Anterior cingulate cortex (tissue), 58 donors: ENCODE measurements at places on chromosomes 6 and 20.
A peak's percentile ranks its signal among the peaks of the same experiment; 100 is the strongest.

- no peak for DNase-seq
Measured at GRCh38 chr6:153149891-153150290, 18.8 kb upstream of the RGS17 start.

GRCh38 chr6:166686317-166686716 lies 59.3 kb upstream of the RPS6KA2 start:
- DNase-seq = no peak

DNA sequence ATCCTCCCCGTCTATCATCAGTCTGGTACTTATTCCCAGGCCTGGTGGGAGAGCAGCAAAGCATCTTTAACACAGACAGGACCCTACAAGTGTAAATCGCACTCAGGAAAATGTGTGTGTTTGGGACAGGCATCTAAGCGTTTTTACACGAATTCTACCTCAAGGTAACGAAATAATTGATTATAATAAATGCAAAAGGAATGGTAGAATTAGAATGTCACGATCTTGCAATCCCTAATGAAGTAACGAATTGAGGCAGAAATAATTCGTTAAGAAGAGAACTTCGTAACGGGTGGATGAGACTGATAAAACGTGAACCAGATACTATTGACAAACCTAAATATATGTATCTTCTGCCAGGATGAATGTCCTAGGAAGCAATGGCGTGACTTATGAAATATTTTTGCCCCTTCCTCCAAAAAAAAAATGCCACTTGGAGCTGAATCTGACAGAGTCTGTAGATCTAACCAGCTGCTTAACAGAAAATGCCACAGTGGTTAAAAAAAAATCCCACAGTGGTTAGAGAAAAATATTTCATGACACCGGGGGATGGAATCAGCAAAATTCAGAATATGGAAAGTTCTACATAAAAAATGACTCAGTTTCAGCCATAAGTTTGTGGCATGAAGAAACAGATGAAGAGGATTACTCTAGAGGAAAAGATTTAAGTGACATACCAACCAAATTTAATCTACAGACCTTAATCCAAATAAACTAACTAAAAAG lies 68.7 kb downstream of the F13A1 start:
- no peak for DNase-seq

GRCh38 chr20:63854766-63855362 lies 6.4 kb upstream of the ABHD16B start:
- no peak for DNase-seq

- no peak for DNase-seq
Measured at GRCh38 chr6:167153521-167153959, 4.2 kb downstream of the GPR31 start.

DNA sequence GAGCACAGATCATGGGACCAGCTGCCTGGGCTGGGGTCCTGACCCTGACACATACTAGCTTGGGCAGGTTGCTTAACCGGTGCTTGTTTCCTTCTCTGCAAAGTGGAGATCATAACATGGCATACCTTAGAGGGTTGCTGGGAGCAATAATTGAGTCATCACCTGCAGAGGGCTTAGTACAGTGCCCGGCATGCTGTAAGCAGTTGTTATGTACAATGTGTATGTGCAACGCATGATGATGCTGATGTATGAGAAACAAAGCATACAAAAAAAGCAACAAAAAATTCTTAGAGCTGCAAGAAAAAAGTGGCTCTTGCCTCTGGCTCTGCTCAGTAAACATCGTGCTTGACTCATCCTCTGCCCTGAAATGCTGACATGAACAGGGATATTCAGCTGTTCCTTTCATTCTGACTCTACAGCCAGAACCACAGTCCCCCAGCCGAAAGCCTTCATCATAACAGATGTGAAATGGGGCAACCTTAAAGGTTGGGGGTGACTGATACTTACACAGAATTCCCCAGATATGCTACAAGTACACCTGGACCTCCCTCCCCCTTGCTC lies 91.7 kb downstream of the CLIC5 start:
- DNase-seq = no peak

- DNase-seq = no peak
Measured at GRCh38 chr6:158460602-158461169, 99.2 kb upstream of the TMEM181 start.

DNA sequence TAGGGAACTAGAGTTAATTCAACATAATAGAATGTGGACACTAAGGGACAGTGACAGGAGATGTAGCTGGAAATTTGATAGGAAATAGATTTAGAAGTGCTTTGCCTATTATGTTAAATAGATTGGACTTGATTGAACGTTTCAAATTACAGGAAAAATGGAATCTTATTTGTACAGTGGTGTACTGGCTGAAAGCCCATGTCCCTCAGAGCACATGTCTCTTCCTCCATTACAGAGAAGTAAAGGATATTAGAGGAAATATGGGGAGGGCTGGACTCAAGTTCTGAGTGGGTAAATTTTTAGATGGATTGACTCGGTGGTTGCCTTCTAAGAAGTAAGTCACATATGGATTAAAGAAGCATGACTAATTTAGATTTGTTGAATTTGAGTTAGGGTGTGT lies 11.4 kb downstream of the PKIB start:
- DNase-seq = no peak

DNA sequence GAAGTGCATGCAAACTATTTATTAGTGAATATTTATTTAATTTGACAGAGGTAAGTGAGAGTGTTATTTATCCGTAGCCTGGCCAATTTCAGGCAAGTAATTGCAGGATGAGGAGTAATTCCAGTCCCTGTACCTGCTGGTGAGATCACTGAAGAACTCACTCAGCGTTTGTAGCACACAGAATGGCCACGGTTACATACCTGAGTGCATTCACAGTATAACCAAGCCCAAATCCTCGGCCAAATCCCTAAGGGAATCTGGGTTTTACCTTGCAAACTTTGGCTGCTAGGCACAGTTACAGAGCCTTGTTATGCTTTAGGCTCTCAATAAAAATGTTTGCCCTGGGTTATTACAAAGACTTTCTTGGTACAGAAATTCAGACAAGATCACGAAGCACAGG lies 93.3 kb downstream of the KCNQ5 start:
- DNase-seq = no peak

DNA sequence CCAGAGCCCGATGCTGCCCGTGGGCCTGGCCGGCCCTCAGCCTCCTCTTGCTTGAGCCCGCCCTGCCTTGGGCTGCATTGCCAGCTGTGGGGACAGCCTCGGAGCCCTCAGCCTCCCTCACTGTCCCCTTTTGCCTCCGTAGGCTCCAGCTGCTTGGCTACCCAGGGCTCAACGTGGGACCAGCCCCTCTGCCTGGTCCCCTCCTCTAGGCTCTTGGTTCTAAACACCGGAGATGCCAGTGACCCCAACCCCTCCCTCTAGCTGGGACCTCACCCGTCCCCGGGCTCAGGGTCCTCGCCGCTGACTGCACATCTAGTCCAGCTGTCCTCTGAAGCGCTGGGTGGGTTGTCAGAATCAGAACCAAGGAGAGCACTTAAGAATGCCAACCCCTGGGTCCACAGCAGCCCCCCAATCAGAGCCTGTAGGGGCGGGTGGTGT lies 345.2 kb downstream of the ZFAND3 start:
- no peak for DNase-seq

DNA sequence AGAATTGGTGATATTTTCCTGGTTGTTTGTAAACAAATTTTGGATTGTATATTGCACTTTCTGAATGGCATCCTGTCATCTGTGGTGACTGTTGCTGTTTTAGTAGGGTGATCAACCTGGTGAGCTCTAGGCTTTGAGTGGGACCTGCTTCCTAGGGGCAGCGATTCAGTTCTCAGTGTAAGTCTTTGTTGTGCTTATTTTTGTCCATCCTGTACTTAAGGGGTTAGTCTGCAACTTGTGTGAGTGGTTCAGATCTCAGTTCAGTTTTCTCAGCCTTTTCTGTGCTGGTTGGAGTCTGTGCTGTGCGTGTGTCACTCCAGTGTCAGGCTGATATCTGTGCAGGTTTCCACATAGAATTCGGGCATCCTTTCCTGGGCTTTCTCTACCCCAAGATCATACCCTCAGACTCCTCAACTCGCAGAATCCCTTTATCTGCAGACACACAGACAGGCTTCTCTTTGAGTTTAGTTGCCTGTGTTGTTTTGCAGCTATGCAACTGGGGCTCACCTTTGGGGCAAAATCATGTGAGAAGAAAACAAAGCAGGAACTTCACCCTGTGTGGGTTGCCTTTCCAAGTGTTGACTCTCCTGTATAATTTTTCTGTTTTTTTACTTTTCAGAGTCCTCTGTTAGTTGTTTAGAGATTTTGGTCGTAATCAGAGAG lies 177.7 kb downstream of the FARS2 start:
- no peak for DNase-seq

- no peak for DNase-seq
Measured at GRCh38 chr6:139905404-139906052, 531.1 kb upstream of the CITED2 start.

DNA sequence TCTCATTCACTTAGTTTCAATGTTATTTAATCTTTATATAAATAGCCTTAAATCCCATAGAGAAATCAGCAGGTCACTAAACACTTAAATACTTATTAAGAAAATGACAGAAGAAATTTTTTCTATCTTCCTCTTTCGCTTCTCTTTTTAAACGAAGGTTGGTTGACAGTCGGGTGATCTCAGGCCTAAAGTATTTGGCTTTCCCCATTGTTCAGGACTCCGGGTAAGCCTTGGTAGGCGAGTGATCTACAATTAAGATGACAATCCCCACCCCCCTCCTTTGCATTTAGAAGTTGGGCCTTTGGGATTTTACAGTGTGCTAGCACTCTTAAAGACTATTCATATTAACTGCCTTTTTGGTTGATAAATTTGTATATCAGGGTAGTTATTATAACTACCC lies 19.7 kb upstream of the UTRN start:
- no peak for DNase-seq

- DNase-seq = no peak
Measured at GRCh38 chr6:168148231-168148849, 69.3 kb upstream of the FRMD1 start.

DNA sequence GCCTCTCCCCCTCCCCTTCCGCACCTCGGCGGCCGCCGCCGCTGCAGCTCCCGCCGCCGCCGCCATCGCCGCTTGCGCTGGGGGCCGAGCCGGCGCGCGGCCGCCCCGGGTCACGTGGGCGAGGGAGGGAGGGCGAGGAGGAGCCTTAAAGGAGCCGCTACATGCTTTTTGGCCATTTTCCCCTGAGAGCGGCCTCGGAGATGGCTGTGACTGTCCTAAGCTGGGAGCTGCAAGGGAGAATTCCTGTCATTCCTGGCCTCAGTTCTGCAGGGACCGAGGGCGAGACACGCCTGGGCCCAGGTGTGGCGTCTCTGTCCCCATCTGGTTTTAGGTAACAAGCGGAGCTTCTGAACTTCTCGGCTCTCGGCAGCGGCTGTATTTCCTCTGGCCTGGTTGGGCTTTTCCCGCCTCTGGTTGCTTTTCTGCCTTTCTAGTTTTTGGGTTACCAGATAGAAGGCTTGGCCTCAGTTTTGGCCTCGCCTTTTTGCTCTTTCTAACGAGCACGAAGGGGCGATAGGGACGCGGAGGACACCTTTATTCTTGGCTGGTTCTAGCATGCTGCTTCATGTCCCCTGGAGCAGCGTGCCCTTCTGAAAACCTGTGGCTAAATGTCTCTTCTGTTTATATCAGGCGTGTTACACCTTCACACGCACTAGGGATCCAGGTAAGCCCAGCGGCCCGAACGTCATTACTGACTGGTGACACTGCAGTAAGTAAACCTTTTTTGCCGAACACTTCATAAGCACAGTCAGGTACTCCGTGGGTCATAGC lies at the start of gene EHMT2:
Gene EHMT2, minus strand, starts transcription at position 87 of the 771 bp plus-strand sequence. Its CDS starts 21 bp downstream, at position 66.
- DNase-seq = peak; percentile 85

- no peak for DNase-seq
Measured at GRCh38 chr6:32181915-32182529, 2.0 kb downstream of the AGER start.

DNA sequence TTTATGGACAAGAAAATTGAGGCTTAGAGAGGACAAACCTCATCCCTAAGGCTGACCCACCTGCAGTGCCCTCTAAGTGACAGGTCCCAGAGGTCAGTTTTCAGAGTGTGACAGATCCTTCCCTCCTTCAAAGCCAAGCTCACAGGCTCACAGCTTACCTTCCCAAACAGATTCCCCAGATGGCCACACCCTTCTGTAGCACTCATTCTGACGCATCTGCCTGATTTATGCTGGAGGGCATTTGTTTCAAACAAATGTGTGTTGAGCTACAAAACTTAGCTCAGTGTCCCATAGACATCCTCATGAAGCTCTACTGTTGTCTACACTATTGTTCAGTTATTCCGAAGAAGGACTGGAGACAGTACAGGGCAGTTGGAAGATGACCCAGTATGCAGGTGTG lies 60.6 kb upstream of the RIN2 start:
- no peak for DNase-seq

GRCh38 chr20:37822141-37822601 lies 80.8 kb upstream of the VSTM2L start:
- no peak for DNase-seq

DNA sequence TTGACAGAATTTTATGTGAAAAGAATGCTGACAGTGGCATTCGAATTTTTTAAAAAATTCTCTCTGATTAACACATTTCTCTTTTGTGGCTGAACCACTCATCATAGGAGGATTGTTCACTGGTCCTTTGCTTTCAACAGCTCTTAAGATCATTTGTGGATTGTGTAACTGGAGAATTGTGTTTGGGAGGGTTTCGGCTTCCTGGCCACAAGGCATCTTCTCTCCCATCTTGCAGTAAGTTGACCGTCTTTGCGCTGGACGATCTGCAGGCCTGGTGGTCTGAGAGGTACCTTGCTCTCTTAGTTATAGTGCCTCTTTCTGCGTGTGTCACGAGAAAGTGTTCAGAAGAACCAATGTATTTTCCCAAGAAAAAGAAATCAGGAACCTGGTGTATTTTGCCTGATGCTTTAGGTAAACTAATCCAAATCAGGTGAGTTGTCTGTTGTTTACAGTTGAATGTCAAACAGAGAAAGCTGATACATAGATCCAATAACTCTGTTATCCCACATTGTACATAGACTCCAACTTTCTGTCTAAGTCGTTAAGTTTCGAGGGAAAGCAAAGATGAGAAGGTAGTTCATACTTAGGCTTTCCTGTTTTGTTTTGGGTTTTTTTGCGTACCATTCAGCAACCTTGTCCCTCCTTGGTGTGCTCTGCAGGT lies 14.8 kb upstream of the EXOC2 start:
- DNase-seq = no peak

- DNase-seq = no peak
Measured at GRCh38 chr6:15561447-15562199, 101.2 kb downstream of the DTNBP1 start.

DNA sequence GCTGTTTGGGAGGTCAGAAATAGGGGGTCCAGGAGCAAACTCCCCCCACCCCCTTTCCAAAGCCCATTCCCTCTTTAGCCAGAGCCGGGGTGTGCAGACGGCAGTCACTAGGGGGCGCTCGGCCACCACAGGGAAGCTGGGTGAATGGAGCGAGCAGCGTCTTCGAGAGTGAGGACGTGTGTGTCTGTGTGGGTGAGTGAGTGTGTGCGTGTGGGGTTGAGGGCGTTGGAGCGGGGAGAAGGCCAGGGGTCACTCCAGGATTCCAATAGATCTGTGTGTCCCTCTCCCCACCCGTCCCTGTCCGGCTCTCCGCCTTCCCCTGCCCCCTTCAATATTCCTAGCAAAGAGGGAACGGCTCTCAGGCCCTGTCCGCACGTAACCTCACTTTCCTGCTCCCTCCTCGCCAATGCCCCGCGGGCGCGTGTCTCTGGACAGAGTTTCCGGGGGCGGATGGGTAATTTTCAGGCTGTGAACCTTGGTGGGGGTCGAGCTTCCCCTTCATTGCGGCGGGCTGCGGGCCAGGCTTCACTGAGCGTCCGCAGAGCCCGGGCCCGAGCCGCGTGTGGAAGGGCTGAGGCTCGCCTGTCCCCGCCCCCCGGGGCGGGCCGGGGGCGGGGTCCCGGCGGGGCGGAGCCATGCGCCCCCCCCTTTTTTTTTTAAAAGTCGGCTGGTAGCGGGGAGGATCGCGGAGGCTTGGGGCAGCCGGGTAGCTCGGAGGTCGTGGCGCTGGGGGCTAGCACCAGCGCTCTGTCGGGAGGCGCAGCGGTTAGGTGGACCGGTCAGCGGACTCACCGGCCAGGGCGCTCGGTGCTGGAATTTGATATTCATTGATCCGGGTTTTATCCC lies at the start of gene VEGFA:
Gene VEGFA, plus strand, starts transcription at position 686 of the 846 bp plus-strand sequence.
- peak; percentile 81 for DNase-seq
